Transverse colon (tissue), 4 donors: ENCODE measurements at places on chromosomes 5 and 9. TPM values are rescaled to one million over a fixed set of nuclear protein-coding genes. Genes with fewer than 3 reads are reported as not detected.

DNA sequence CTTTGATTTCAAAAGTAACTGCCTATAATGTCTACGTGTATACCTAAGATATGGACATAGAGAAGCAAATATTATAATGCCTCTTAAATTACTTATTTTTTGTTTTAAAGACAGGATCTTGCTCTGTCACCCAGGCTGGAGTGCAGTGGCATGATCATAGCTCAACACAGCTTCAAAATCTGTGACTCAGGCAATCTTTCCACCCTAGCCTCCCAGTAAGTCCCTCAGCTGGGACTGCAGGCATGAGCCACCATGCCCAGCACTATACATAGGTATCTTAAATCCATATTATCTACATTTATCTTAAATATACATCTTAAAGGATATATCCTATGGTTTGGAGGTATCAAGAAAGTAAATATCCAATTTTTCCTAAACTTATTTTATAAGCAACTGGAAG lies 261.2 kb downstream of the ARL15 start:
- DNase-seq = no peak

GRCh38 chr5:75367401-75367800 lies 30.4 kb downstream of the HMGCR start:
- no peak for DNase-seq

GRCh38 chr9:71801826-71802225 lies 33.5 kb upstream of the CEMIP2 start:
- no peak for DNase-seq

Gene CCL21
- 57.5 TPM for total RNA-seq

Gene SLC4A9
- total RNA-seq = not detected

DNA sequence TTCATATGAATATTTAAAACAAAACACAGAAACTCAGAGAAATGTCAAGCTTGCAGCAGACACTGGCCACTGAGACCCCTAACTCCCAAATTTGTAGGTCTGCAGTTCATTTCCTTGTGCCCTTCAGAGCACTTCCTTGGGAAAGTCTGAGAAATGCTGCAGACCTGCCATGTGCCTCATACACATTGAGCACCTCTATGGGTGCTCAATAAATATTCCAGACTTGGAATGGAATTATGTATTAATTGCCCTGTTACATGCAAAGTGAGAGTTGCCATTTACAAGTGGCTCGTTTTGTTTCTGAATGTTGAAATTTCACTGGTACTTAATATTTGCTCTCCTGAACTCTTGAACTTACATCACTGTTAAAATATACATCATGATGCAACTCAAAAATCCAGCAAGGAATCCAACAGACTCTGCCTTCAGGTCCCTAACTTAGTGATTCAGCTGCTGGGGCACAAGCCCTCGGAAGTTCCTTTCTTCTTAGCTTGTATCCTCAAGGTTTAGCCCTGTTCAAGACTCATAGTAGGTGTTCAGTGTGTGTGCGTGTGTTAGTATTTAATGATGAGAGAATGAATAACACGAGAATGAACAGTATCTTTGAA lies 90.6 kb downstream of the PTCD2 start:
- DNase-seq = no peak

GRCh38 chr9:82116556-82116955 lies 128.0 kb downstream of the SPATA31D1 start:
- DNase-seq = no peak

Gene TMEM215
- total RNA-seq = not detected

- DNase-seq = no peak
Observed at GRCh38 chr9:121564504-121565260, 65.0 kb upstream of the GGTA1 start.

Gene SOX30
- not detected for total RNA-seq

DNA sequence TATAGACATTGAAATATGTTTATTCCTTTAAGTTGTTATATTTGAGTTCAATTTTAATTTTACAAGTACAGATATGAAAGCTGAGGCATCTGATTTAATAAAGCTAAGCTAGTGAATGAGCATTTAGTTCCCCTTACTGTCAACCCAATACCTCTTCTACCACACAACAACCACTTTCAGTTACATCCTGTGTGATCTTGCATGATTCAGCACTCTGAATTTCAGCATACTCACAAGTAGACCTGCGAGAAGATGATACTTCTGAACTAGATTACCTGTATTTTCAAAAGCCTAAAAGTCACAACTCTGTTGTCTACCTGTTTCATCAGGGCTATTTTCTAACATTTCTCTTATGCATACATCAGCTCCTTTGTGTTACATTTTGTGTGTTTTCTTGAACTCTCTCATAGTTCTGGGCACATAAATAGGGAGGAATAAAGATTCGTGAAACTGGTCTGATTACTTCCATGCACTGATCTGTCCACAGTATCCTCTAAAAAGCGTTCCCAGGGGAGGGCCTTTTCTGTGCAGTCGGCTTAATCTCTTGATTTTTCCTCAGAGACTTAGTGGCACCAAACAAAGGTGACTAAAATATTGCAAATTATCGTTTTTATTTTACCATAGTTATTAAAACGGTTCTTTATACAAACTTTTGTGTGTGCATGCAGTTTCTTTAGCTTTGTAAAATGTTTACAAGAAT lies 2025.5 kb upstream of the NUDT12 start:
- no peak for DNase-seq

DNA sequence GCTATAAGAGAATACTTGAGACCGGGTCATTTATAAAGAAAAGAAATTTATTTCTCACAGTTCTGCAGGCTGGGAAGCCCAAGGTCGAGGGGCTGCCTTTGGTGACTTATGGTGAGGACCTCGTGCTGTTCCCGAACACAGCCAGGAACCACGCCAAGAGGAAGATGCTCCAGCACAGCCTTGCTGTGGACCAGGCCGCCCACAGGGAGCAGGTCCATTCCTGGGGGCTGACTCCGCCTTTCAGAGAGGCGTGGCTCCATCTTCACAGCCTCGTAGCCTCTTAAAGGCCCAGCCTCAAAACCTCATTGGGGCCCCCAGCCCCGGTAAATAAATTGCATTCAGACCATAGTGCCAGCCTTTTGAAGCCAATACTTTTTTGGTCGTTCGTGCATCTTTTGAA lies 93.5 kb upstream of the CACNA1B start:
- DNase-seq = no peak

Gene PCDHGA11
- total RNA-seq = 2.6 TPM

- DNase-seq = no peak
Observed at GRCh38 chr9:136541709-136542108, 4.1 kb downstream of the NOTCH1 start.

DNA sequence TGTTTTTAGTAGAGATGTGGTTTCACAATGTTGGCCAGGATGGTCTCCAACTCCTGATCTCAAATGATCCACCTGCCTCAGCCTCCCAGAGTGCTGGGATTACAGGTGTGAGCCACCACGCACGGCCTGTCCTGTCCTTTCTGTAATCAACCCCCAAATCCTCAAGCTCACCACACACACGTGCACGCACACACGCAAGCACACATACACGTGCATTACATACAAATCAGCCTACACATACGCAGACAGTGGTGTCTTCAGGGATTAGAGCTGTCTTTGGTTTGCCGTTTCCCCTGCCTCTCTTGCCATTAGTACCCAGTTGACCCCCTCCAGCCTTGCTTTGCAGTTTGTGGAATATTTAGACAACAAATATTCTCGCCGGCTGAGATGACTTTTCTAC lies 6.5 kb downstream of the GLT6D1 start:
- DNase-seq = no peak

DNA sequence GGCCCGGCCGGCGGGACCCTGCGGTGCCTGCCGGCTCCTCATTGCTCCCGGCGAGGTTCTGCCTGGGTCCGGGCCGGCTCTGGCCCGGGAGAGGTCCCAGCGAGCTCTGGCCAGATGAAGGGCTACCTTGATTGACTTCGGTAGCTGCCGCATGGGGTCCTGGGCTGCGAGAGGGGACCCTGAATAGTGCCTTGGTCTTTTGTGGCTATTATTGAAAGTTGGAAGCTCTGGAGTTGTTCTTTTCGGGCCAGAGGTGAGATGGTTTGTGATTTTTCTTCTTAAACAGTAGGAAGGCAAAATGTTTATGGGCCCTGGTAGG lies 635 bp downstream of the NAA35 start:
- no peak for DNase-seq

Gene EGFLAM
- 1.9 TPM for total RNA-seq

- DNase-seq = no peak
Observed at GRCh38 chr5:175508896-175509295, 30.5 kb downstream of the SFXN1 start.

DNA sequence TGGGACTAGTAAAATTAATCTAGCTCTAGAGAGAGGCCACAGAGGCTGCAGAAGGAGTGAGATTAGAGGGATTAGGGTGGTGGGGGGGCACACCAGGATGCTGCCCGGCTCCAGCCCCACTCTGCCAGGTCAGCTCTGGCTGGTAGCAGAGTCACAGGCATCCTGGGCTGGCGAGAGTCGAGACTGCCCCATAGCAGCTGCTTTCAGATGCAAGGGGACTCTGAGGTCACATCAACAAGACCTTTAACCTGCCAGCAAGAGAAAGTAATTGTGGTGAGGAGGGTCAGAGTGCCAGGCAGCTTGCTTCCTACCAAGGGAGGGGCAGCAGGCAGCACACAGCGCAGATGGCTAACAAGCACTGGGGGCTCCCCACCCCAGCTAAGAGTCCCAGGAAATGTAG lies 7.5 kb downstream of the EPB41L4B start:
- peak; percentile 43 for DNase-seq

- no peak for DNase-seq
Observed at GRCh38 chr9:34554211-34555001, 31.6 kb upstream of the ENHO start.

Gene ECM2
- 0.37 TPM for total RNA-seq

DNA sequence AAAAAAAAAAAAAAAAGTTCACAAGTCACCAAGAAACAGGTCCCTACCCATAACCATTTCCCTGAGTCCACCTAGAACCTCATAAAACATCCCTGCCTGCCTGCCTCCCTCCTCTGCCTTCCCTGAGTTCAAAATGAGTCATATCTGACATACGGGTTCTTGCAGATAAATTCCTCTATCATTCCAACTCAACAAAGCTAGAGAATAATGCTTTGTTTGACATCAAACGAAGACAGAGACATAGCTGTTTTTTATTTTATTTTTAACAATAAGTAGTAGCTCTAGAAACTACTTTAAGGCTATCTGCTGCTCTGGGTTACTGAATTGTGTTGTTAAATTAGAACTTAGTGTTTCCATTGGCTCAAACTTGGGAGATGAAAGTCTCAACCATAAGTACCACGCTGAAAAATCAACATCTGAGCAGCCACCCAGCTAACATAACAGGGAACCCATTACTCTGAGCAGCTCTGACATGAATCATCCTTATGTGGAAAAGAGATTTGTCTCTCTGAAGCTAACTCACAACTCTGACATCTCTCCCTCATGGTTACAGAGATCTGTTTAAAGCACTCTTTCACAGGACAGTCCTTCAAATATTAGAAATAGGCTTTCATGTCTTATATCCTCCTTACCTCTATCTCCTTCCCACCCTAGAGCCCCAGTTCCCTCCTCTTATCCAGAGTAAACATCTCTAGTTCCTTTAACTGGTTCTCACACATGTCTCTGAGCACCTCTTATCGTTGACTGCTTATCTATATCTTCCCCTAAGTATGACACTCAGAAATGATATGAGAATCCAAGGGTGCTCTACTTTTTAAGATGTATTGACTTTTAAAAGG lies 12.1 kb downstream of the TMEM245 start:
- DNase-seq = no peak

DNA sequence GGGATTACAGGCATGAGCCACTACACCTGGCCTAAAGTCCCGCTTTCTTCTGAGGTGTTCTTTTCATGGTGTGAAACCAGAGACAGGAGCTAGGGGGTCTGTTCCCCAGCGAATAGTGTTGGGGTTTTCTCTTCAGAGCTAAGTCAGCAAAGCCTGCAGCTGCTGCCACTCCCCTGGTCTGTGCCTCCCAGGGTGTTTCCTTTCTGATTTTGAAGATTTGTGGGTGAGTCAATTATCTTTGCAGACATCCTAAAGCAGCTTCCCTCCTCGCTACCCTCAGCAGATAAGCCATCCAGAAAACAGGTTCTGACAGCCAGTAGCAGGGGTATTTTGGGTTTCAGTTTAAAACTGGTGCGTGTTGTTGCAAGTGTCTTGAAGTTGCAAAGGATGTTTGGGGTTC lies 72.0 kb upstream of the IQGAP2 start:
- DNase-seq = no peak

Gene LIFR
- total RNA-seq = 14.3 TPM

- peak; percentile 37 for DNase-seq
Observed at GRCh38 chr5:100777680-100778300, 125.3 kb downstream of the ST8SIA4 start.

DNA sequence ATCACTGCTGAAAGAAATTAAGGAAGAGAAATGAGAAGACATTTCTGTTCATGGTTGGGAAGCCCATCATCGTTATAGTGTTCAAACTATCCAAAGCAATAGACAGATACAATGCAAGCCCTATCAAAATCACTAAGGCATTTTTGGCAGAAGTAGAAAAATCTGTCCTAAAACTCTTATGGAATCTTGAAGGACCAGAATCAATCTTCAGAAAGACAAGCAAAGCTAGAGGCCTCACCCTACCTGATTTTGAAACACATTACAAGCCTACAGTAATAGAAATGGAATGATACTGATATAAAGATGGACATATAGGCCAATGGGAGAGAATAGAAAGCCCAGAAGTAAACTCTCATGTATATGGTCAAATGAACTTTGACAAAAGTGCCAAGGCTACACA lies 4.9 kb upstream of the IFNA21 start:
- no peak for DNase-seq

Gene ACSL6
- not detected for total RNA-seq

GRCh38 chr9:115952430-115953292 lies 200.9 kb upstream of the PAPPA start:
- no peak for DNase-seq

Gene PLPPR1
- not detected for total RNA-seq

Gene CKMT2
- total RNA-seq = 3.0 TPM

Gene POU5F2
- 4.1 TPM for total RNA-seq

Gene ADAMTS2
- total RNA-seq = 20.9 TPM

DNA sequence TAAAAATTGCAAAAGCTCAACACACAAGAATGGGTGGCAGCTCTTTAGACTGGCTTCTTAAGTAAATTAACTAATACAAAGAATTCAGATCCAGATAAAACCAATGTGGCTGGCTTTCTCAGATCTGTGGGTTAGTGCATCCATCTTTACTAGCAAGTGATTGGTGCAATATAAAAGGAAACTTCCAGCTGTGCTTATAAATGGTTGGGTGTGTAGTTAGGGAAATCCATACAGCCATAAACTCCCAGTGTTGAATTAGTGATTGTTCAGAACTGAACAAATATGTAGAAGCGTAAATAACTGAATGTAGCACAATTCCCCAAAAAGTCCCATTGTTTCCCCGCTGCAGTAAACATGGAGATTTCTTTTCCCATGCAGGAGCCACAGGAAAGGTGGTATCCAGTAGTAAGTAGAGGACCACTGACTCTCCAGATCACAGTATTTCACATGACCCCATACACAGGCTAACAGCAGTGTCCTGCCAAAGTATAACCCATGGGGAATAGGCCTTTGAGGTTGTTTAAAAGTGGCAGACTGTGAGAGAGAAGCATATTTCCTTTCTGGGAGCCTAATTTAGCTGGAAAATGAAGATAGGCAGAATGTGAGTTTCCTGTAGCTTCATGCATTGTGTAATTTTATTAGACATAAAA lies 173.1 kb upstream of the SLC12A2 start:
- no peak for DNase-seq
